ENCODE measurements at places on chromosomes 1 and 21.
A peak's percentile ranks its signal among the peaks of the same experiment; 100 is the strongest.

GRCh38 chr1:5951846-5952410 lies 40.3 kb downstream of the NPHP4 start:
- no peak for DNase-seq

- no peak for DNase-seq
Measured at GRCh38 chr1:1602968-1603506, 3.1 kb upstream of the FNDC10 start.

- DNase-seq: no peak
Measured at GRCh38 chr21:35838350-35838749, 222.0 kb downstream of the SETD4 start.

DNA sequence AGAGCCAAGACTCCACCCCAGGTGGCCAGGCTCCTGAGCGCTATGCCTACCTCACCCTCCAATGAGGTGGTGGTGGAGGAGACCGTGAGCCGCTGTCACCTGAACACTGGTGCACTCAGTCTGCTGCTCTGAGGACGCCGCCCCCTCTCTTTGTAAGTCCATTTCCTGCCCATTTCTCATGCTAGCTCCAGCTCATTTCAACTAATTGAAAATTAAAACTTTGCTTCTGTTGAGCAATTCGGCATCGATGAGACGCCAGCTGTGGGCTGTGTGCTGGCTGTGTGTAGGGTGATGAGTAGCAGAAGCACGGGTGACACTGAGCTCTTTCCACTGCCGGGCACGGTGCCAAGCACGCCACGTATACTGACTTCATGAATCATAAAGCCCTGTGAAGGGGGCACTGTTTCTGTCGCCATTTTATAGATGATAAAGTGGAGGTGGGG lies 11.2 kb downstream of the TNFRSF1B start:
- peak; percentile 90 for DNase-seq

DNA sequence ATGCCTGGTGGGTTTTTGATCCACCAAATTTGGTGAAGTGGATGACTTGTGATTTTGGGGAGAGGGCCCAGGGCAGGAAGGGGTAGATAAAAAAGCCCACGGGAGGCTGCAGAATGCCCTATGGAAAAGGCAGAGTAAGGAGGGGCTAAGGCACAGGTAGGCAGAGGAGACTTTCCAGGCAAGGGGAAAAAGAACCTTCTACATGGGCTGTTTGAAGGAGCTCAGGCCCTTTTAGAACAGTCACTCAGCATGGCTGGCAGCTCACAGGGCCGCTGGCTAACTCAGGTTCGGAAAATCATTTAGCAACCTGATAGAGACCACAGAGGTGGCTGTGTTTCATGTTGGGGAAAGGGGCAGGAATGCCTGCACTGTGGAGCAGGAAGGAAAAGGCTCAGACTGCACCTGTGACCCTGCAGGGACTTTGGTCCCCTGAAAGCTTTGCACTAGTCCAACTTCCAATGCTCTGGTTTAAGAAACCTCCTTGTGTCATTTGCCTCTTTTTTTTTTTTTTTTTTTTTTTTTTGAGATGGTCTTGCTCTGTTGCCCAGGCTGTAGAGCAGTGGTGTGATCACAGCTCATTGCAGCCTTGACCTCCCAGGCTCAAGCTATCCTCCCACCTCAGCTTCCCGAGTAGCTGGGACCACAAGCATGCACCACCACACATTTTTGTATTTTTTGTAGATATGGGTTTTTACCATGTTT lies 58.5 kb upstream of the ENAH start:
- no peak for DNase-seq

DNA sequence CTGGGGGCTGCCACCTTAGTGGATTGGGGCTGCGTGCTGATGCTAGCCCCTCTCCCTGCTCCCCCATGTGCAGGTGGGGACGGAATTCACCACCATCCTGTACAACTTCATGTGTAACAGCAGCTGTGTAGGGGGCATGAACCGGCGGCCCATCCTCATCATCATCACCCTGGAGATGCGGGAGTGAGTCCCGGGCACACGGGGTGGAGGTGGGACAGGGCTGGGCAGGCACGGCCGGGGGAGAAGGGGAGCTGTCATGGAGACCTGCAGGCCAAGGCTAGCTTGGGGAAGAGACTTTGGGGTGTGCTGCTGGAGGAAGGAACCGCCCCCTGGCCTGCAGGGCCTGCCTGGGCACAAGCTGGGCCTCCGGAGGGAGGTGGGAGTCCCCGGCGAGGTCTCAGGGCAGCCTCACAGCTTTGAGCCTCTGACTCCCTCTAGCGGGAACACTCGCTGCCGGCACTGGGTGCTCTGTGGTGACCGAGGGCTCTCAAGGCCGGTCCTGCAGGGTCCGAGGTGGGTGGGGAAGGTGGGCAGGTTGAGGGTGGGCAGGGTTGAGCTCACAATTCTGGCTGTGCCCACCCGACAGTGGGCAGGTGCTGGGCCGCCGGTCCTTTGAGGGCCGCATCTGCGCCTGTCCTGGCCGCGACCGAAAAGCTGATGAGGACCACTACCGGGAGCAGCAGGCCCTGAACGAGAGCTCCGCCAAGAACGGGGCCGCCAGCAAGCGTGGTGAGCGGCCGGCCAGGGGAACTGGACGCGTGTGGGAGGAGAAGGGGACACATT lies 25.0 kb upstream of the CCDC27 start:
- DNase-seq: no peak

DNA sequence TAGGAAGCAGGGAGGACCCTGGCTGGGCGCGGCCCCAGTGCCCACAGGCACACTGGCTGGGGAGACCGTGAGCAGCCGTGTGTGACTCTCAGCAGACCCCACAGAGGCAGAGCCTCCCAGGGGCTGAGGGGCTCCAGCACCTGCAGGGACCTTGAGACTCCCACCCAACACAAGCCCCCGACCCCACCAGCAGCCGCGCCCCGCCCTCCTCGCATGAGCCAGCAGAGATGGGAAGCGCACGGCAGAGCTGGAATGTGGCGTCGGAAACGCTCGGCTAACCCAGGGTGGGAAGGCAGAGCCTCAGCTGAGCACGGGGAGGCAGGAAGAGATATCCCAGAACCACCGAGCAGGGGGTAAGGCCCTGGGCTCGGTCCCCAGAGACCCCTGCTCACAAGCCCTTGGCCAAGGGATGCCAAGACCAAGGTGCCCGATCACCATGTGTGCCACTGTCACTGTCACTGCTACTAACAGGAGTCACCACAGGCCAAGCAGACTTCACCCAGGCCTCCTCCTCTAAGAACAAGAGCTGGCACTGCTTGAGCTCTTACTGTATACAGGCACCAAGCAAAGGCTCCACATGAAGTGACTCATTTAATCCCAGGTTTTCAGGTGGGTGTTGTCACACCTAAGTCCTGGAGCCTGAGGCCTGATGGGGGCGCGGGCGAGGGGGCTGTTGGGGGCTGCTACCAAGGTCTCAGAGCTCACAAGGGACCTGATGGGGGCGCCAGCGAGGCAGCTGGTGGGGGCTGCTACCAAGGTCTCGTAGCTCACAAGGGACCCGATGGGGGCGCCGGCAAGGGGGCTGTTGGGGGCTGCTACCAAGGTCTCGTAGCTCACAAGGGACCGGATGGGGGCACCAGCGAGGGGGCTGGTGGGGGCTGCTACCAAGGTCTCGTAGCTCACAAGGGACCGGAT lies 20.1 kb downstream of the MEGF6 start:
- no peak for DNase-seq

GRCh38 chr1:209364716-209365115 lies 218.8 kb upstream of the CAMK1G start:
- DNase-seq: no peak

DNA sequence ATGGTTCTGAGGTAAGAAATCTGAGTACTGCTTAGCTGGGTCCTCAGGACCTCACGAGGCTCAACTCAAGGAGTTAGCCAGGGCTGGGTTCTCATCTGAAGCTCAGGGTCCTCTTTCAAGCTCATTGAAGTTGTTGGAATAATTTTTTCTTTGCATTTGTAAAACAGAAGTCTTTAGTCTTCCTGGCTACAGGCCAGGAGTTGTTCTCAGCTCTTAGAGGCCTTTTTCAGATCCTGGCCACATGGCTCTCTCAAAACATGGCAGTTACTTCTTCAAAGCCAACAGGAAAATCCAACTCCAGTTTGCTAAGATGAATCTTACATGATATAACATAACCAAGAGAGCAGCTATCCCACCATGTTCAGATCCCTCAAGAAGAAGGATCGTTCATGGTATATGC lies 92.3 kb upstream of the CHODL start:
- no peak for DNase-seq

- DNase-seq: no peak
Measured at GRCh38 chr1:97980530-97980929, 59.7 kb upstream of the DPYD start.

DNA sequence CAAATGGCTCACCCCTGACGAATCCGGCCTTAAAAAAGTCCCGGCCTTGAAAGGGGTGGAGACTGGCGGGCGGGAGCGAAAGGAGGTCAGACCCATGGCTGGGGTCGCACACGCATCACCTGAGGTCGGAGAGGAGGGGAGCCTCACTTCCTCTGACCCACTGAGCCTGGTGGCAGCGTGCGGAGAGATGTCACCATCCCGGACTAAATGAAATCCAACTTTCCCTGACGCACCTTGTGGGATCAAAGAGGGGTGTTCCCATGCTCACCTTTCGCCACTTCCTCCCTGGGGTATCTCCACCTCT lies 709 bp upstream of the SLC41A1 start:
- peak; percentile 21 for DNase-seq

GRCh38 chr1:205493241-205494085 lies 11.0 kb upstream of the CDK18 start:
- no peak for DNase-seq

DNA sequence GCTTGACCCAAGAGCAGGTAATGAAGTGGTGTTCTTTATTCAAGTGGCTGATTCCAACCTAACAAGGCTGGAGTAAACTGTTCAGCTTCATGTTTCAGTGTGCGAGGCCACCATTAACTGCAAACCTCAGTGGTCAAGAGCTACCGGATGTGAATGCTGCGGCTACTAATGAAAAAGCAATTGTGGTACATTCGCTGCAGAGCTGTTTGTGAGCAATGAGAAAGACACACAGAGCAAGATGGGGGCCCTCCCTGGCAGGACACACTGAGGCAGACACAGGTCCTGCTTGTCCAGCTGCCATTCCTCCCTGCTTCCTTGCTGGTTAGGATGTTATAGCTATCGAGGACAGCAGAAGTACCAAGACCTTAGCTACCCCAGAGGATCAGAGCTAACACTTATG lies 26.1 kb downstream of the SYF2 start:
- no peak for DNase-seq

- no peak for DNase-seq
Measured at GRCh38 chr21:26845066-26845758, at the start of gene ADAMTS1. ADAMTS1 (minus strand) TSS chr21:26845409; CDS start chr21:26844954, 455 bp downstream.

GRCh38 chr1:89743788-89744187 lies 77.0 kb upstream of the LRRC8D start:
- no peak for DNase-seq

DNA sequence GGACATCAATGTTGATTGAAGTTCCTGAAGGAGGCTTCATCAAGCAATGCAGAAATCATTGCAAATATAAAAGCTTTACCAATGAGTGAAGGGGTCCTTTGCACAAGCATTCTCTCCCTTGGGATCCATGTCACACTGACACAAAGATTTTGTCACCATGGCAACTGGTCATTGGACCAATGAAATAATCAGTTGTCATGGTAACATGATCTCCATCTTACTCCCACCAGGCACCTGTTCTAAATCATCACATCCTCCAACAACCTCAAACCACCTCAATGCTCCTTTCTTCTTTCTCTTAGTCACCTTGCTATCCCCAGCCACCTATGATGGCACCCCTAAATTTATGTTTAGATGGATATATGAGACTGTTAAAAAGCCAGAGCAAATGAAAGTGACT lies 13.5 kb upstream of the FOXJ3 start:
- no peak for DNase-seq

- no peak for DNase-seq
Measured at GRCh38 chr1:109485001-109485400, 1.3 kb downstream of the ATXN7L2 start.

GRCh38 chr1:37325509-37326437 lies 148.6 kb upstream of the ZC3H12A start:
- no peak for DNase-seq

- no peak for DNase-seq
Measured at GRCh38 chr1:24803987-24804530, 58.8 kb downstream of the CLIC4 start.

DNA sequence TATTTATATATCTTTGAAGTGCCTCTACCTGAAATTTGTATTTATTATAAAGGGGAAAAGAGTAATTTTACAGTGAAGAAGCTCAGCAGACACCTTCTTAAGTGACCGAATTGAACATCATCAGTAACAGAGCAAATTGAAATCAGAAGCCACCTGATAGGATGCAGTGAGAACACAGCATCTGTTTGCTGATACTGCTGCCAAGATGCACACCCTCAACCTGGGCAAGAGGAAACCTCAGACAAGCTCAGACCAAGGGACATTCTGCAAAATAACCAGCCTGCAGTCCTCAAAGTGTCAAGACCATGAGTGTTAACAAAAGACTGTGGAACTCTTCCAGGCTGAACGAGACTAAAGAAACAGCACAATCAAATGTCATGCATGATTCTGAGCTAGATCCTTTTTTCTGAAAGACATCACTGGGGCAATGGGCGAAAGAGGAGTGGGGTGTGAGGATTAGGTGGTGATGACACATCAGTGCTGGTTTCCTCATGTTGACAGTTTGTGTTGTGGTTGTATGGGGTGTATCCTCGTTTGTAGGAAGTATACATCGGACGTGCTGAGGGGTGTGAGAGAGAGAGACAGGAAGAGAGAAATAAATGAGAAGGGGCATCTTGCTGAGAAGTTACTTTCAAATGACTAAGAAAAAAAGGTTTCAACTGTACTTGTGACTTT lies 103.7 kb downstream of the ABCA4 start:
- no peak for DNase-seq

DNA sequence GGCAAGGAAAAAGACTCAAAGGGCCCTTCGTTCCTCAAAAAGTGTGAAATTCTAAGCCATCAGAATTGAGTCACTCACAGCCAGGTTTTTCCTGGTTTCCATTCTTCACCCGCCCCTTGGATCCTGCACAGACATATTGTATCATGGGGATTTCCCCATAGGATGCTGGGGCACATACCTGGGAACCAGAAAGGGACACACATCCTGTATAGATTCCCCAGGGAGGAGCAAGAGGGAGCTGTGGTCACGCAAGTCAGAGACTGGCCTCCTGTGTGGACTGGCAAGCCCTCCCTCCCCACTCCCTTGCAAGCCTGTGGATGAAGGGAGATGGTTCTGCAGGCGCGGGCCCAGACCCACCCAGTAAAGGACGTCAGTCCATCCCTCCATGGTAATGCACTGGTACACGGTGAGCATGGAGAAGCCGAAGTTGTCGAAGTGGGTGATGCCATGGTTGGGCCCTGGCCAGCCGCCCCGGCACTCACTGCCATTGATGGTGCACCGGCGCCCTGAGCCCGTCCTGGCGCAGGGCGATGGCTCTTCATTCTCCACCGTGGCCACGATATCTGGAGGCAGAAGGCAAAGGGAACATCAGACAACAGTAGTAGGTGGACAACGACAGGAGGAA lies 23.2 kb downstream of the CACNA1S start:
- no peak for DNase-seq

- no peak for DNase-seq
Measured at GRCh38 chr1:115165776-115166175, 76.5 kb upstream of the TSPAN2 start.

- no peak for DNase-seq
Measured at GRCh38 chr1:18931730-18932129, 24.7 kb downstream of the IFFO2 start.

GRCh38 chr1:93732514-93732913 lies 50.9 kb upstream of the BCAR3 start:
- DNase-seq: no peak

Data from activated CD4-positive, alpha-beta T cell treated with anti-CD3 and anti-CD28 coated beads, Interleukin-2, amount 50 U/mL, for 24 hours (primary cell).